ENCODE measurements at places on chromosomes 13 and 19. TPM values are rescaled to one million over a fixed set of nuclear protein-coding genes. Genes with fewer than 3 reads are reported as not detected.

The OR4F17 gene
- total RNA-seq = not detected

The RAB3A gene
- total RNA-seq = 1.2 TPM

The SIGLEC11 gene
- not detected for total RNA-seq

The OR7C1 gene
- total RNA-seq = not detected

The INAFM1 gene
- 2.5 TPM for total RNA-seq

The ZNF446 gene
- total RNA-seq = 5.1 TPM

The DACH1 gene
- not detected for total RNA-seq

The SPRY2 gene
- total RNA-seq = 27.4 TPM

The CGB1 gene
- total RNA-seq = 1.00 TPM

The SERTAD1 gene
- total RNA-seq = 38.1 TPM

The KIR2DL4 gene
- total RNA-seq = not detected

The PEAK3 gene
- not detected for total RNA-seq

The DCT gene
- total RNA-seq = not detected

The SLC10A2 gene
- total RNA-seq = not detected

The DOCK6 gene
- 7.9 TPM for total RNA-seq

The CBY2 gene
- not detected for total RNA-seq

The ATP4A gene
- not detected for total RNA-seq

The KLK2 gene
- not detected for total RNA-seq

The LHB gene
- total RNA-seq = 0.34 TPM

The ABHD13 gene
- 14.8 TPM for total RNA-seq

The NDFIP2 gene
- 110 TPM for total RNA-seq

The EFNA2 gene
- total RNA-seq = not detected

The APC2 gene
- 0.25 TPM for total RNA-seq

The TGFBR3L gene
- not detected for total RNA-seq

The RNF17 gene
- not detected for total RNA-seq

The ZNF563 gene
- 0.45 TPM for total RNA-seq

The KIR3DL1 gene
- total RNA-seq = not detected

The LILRA1 gene
- not detected for total RNA-seq

The NLRP7 gene
- total RNA-seq = not detected

The ATP11A gene
- 2.0 TPM for total RNA-seq

The CCL25 gene
- not detected for total RNA-seq

The ZNF93 gene
- 12.6 TPM for total RNA-seq

The PSG4 gene
- not detected for total RNA-seq

The CLDN10 gene
- total RNA-seq = not detected

The FAM83E gene
- 0.11 TPM for total RNA-seq

The KLK4 gene
- total RNA-seq = not detected

The GRIK5 gene
- total RNA-seq = not detected

The GNG8 gene
- not detected for total RNA-seq

The TMPRSS9 gene
- not detected for total RNA-seq

The SIGLEC12 gene
- total RNA-seq = not detected

The OSCAR gene
- not detected for total RNA-seq

The ONECUT3 gene
- total RNA-seq = not detected

The PCDH17 gene
- total RNA-seq = not detected

The SHD gene
- not detected for total RNA-seq

The KLK7 gene
- total RNA-seq = not detected

The PTH2 gene
- total RNA-seq = not detected

The ICAM4 gene
- total RNA-seq = not detected

The GAPDHS gene
- not detected for total RNA-seq

The CD22 gene
- 0.21 TPM for total RNA-seq

The QPCTL gene
- total RNA-seq = 11.6 TPM

The ZNF429 gene
- 3.0 TPM for total RNA-seq

The SIGLEC7 gene
- not detected for total RNA-seq

The ACER1 gene
- not detected for total RNA-seq

The B3GNT3 gene
- not detected for total RNA-seq

The RGS9BP gene
- total RNA-seq = not detected
